ENCODE measurements at places on chromosomes 13 and 19. TPM values are rescaled to one million over a fixed set of nuclear protein-coding genes. Genes with fewer than 3 reads are reported as not detected.

The EFNB2 gene
- 14.6 TPM for total RNA-seq

The SRRM5 gene
- total RNA-seq: not detected

The ZNF575 gene
- total RNA-seq: not detected

The EMP3 gene
- 72.5 TPM for total RNA-seq

The CYP2F1 gene
- not detected for total RNA-seq

The RDH8 gene
- total RNA-seq: not detected

The KLK4 gene
- not detected for total RNA-seq

The GPR4 gene
- total RNA-seq: 0.52 TPM

The SIGLECL1 gene
- total RNA-seq: not detected

The VSTM2B gene
- total RNA-seq: not detected

The PMIS2 gene
- total RNA-seq: not detected

The ZMYM5 gene
- total RNA-seq: 15.1 TPM

The DNAAF3 gene
- not detected for total RNA-seq

The PNMA8B gene
- 3.7 TPM for total RNA-seq

The MKNK2 gene
- 32.4 TPM for total RNA-seq

The CEACAM4 gene
- 1.0 TPM for total RNA-seq

The NLRP7 gene
- not detected for total RNA-seq

The ZNF536 gene
- total RNA-seq: 3.1 TPM

The KIR3DL1 gene
- not detected for total RNA-seq

The KLC3 gene
- 0.52 TPM for total RNA-seq

The SIAH3 gene
- under 0.01 TPM for total RNA-seq

The CCDC194 gene
- not detected for total RNA-seq
